ENCODE measurements at places on chromosomes 5 and 9.
A peak's percentile ranks its signal among the peaks of the same experiment; 100 is the strongest.

- no peak for DNase-seq
Measured at GRCh38 chr5:33282696-33283095, 158.1 kb upstream of the TARS1 start.

- no peak for DNase-seq
Measured at GRCh38 chr5:110018509-110018908, 328.8 kb downstream of the MAN2A1 start.

DNA sequence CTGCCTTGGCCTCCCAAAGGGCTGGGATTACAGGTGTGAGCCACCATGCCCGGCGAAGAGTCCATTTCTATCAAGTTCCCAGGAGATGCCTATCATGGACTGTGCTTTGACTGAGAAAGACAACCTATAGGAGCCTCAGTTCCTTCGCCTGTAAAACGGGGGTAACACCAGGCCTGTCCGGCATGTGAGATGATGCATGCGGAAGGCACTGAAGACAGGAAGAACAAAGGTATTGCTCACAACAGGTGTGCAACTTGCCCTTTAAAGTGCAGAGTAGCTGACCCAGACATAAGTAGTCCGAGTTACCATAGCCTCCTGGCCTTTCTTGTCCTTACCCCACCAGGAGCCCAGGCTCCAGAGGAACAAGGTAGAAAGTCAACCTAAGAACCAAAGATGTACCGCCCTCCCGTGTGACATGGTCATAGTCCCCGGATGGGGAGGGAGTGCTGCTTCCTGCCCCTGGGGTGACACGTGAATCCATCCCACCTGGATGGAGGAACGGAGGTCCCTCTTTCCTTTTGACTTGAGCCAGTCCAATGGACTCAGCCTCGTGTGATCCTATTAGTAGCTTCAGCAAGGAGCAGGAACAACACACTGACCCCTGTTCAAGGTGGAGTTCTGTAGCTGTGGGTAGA lies 60.3 kb downstream of the HSPA4 start:
- DNase-seq = no peak

DNA sequence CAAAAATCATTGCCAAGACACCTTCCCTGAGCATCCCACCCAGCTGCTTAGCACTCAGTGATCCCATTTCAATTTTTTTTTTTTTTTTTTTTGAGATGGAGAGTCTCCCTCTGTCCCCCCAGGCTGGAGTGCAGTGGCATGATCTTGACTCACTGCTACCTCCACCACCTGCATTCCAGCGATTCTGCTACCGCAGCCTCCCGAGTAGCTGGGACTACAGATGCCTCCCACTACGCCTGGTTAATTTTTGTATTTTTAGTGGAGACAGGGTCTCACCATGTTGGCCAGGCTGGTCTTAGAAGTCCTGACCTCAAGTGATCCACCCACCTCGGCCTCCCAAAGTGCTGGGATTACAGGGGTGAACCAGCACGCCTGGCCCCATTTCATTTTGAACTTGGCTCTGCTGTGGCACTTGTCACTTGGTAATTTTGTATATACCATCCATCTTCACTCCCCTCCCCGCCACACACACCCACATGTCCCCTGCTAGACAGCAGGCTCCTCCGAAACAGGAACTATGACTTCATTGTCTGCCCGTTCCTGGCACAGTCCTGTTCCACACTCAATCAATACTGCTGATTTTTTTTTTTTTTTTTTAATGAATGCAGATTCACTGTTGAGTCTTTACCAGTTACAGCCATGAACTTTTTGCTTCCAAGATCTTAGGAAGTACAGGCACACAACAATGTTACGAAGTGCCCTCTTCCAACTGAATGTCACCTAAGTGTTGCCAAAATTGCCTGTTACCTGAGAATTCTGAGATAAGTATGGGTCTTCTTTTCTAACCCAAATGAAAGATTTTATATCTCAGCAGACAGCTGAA lies 17.3 kb upstream of the ZBTB34 start:
- DNase-seq = no peak

GRCh38 chr9:71308454-71308853 lies 187.0 kb upstream of the TRPM3 start:
- DNase-seq = no peak

DNA sequence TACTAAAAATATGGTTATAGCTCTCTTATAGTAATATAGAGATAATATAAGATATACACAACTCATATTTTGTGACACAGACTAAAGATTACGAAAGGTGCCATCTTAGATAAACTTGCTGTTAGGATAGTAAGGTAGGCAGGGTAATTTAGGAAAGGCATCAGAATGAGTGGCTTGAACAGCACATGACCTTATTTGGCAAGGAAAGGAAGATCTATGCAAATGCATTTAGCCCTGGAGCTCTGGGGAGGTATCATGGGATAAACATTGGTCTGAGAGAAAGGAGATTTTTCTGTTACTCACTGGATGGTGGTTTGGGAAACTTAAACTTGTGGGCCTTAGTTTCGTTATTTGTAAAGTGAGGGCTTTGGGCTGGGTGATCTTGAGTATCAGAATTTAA lies 65.8 kb downstream of the KCTD16 start:
- DNase-seq = no peak

DNA sequence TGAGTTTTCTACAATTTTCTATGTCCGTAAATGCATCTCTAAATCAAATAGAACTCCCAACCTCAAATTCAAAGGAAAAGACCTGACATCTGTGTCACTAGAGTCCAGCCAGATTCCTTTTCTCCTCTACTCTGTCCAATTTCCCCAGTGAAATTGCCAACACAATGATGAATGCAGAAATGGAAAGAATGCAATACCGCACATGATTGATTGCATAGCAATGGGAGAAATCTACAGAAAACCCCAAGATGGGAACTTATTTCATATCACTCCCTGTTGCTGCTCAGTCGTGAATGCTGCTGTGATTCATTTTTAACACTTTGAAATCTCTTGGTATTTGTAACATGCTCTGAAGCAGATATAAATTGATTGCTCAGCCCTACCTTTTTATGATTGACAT lies 355.1 kb upstream of the TUSC1 start:
- DNase-seq = no peak

DNA sequence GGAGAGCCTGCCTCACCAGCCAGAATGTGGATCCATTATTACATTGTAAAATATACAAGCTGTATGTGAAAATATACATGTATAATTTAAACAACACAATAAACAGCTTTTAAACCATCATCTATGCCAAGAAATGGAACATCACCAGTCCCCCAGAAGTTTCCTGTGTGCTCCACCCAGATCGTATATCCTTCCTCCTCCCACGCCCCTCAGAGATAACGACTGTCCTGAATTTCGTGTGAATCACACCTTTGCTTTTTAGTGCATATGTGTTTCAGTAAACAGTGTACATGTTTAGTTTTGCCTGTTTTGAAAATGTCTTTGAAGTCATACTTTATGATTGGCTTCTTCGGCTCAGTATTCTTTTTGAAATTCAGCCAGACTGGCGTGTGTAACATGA lies 134.6 kb upstream of the MYO10 start:
- DNase-seq = no peak

- DNase-seq = no peak
Measured at GRCh38 chr5:150639751-150640150, 709 bp upstream of the SYNPO start.

DNA sequence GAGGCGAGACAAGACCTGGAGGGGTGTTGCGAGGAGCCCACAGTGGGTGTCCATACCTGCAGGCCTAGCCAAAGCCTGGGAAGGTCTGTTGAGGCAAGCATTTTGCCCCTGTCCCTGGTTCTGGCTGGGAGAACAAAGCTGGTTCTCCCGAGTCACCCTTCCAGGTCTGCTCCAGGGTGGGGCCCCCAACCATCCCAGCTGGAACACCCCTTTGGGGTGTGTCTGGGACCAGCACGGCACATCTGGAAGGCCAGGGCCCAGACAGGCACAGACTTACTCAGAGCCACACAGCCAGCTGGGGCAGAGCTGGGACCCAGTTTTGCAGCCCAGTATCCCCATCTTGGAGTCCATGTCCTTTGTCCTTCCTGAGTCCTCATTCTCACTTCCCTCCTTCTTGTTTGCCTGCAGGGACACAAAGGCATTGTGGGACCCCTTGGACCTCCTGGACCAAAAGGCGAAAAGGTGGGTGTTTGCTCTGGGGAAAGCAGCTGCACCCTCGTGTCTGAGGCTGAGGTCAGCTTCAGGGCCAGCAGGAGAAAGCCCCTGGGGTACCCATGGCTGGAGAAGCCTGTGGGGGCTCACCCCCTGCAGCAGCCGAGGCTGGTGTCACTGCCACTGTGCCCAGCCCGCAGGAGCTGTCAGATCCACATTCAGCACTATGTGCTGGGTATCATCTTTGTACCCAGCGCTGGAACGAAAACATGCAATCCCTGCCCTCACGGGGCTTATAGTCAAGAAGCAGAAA lies 38.4 kb upstream of the ORM1 start:
- no peak for DNase-seq

- peak; percentile 87 for DNase-seq
Measured at GRCh38 chr5:135386886-135387628, 12.0 kb downstream of the MACROH2A1 start.

GRCh38 chr5:1106385-1107166 lies 5.3 kb downstream of the SLC12A7 start:
- no peak for DNase-seq

DNA sequence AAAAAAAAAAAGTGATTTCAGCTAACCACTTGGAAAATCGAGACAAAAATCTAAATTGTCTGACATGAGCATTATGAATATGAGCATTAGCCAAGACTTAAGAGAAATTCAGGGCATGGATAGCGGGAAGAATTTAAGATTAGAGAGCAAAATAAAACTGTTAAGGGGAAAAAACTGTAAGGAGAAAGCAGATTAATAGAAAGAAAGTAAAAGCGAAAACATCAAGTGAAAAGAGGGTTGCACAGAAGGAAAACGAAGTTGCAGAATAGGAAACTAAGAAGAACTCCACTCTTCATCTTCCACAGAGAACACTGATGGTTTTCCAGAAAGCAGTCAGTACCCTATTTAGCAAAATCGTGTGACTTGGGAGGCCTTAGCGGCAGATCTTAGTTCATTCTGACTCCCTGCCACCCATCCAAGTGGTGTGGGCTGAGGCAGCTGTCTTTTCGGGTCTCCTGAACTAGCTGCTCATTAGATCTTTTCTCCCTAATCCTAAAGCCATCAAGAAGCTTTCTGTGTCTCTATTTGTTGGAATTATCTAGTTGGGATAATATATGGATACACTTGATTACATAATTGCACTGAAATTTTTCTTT lies 3.7 kb downstream of the NIM1K start:
- DNase-seq = no peak

GRCh38 chr5:131760793-131761192 lies 36.0 kb downstream of the FNIP1 start:
- DNase-seq = no peak

DNA sequence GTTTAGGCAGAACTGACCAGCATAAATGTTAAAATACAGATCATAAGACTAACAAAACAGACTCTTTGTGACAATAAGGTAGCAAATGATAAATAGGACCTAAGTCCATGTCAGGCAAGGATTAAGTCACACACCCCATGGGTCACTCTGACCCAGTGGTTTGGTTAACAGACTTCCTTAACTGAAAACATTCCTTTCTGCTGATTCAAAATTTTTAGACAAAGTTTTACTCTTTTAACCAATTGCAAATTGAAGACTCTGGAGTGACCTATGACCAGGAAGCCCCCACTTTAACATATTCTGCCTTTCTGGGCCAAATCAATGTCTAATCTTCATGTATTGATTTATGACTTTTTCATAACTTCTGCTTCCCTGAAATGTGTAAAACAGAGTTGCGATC lies 4.9 kb upstream of the NXNL2 start:
- peak; percentile 74 for DNase-seq

- no peak for DNase-seq
Measured at GRCh38 chr5:140043508-140043872, 391 bp upstream of the NRG2 start.

- no peak for DNase-seq
Measured at GRCh38 chr5:58501778-58502417, 10.7 kb downstream of the GAPT start.

DNA sequence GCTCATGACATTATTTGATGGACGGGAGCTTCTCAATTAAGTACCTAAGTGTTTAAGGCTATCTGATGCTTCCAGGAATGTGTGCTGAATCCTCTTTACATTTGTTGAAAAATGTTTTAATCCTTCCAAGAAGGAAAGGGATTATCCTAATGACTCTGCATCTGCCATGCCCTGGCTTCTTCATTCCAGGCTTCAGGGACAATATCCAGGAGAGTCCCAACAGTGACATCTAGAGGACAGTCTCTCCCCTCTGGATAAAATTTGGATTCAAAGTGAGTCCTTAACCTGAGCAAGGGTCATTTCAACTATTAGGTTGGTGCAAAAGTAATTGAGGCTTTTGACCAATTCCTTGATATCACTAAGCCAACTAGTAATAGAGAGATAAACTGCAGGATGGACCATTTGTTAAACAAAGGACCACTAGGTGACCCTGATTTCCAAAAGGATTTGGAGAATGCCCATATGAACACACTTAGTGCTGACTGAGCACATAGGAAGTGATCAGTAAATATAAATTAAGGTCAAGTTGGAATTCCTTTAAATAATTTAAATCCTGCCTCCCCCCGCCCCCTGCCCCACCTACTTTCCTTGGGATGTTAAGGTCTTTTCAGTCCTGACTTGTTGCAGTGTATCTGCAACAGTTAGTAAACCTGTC lies 19.1 kb downstream of the TNFSF8 start:
- peak; percentile 37 for DNase-seq

- DNase-seq = no peak
Measured at GRCh38 chr5:173922527-173922926, 34.4 kb downstream of the CPEB4 start.

GRCh38 chr9:73182928-73183327 lies 31.3 kb downstream of the ANXA1 start:
- no peak for DNase-seq

DNA sequence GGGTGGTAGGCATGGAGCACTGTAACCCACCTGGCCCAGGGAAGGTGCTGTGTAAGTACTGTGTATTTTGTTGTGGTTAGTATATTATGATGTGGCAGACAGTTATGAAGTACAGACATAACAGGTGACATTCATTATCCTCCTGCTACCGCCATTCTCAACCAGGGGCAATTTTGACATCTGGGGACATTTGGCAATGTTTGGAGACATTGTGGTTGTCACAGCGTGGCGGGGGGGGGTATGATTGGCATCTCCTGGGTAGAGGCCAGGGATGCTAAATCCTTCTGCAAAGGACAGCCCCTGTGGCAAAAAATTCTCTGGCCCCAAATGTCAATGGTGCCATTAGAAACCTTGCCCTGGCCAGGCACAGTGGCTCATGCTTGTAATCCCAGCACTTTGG lies 9.8 kb upstream of the RPL26L1 start:
- DNase-seq = no peak

- DNase-seq = no peak
Measured at GRCh38 chr5:174065528-174066197, 20.2 kb downstream of the NSG2 start.

DNA sequence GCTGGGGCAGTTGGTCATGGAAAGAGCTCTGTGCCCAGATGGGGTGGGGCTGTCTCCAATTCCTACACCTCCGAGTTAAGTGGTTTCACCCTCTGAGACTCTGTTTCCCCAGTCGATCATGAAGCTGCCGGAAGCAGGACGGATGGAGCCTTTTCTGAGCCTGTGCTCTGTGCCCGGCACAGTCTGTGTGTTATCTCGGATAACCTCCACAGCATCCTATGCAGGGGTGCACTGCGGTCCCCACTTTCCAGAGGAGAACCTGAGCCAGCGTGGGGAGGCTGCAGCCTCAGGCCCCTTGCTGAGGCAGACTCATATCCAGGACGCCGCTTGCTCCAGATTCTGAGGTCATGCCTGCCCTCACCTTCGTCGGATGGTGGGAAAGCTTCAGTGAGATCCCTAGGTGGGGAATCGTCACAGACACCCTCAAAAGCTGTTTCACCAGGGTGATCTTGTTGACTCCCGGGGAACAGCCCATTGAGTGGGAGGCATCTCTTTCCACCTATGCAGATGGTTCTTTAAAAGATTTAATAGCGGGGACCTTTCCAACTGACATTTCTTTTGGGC lies 6.9 kb upstream of the COL5A1 start:
- no peak for DNase-seq

- peak; percentile 63 for DNase-seq
Measured at GRCh38 chr9:16385590-16385989, 484.9 kb downstream of the BNC2 start.

All from astrocyte of the spinal cord (primary cell).